ENCODE measurements at places on chromosomes 2 and 18.
A peak's percentile ranks its signal among the peaks of the same experiment; 100 is the strongest.

DNA sequence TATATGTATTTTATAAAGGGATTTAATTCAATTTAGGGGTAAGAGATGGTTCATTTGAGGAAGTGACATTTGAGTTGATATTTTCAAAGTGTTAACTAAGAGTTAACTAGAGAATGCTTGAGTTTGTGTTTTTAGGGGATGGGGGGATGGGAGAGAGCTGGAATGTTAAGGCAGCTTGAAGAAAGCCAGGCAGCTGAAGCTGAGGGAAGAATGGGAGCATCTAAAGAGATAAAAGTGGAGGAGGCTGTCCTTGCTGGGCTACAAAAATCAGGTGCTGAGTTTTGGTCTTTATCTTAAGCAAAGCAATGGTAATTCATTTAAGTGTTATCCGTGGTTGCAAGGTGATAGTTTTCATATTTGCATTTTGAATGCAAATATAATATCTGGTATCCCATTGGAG, 9.2 kb downstream of the CHST9 start:
- DNase-seq = no peak

GRCh38 chr2:227407591-227408151, 19.9 kb upstream of the SCYGR1 start:
- DNase-seq = no peak

GRCh38 chr2:240293557-240294461, 141.7 kb upstream of the GPC1 start:
- DNase-seq = no peak

- DNase-seq = no peak
These were observed 87.8 kb upstream of the RNU4ATAC start for GRCh38 chr2:121442889-121443288.

DNA sequence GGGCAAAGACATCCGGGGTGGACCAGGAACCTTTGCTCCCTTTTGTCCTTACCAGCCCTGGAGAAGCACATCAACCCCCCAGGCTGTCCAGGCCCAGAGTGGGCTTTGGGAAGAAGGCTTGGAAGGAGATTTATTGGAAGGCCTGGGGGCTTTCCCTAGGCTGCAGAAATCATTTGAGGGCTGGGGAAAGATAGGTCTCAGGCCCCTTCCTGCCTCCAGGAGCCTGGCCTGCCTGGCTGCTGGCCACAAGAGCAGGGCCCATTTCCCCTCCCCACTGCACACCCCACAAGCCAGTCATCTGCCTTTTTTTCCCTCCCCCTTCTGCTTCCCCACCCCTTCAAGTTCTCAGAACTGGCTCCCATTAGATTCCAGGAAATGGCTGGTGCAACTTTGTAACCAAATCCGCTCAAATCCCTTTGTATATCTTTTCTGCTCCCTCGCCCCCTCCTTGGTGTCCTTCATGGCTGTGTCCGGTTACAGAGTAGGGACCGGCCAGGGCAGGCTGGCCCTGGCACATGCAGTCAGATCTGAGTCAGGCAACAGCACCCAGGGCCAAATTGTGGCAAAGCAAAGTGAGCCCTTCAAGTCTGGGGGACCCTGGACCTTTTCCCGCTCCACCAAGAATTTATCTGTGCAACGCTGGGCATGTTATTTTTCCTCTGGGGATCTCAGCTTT, 20.8 kb upstream of the TNP1 start:
- DNase-seq = no peak

DNA sequence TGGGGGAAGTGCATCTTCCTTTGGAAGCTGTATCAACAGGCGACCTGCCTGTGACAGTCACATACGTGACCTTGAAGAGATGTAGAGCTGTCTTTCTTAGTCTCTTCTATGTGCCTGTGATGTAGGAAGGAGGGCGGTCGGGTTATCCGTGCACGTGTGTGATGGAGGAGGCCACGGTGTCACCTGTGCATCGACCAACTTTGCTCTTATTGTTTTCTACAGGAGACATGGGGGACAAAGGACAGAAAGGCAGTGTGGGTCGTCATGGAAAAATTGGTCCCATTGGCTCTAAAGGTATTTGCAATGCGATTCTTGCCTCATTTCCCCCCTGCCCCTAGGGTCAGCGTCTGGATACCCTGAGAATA, 20.7 kb upstream of the ALLC start:
- DNase-seq = no peak

GRCh38 chr18:79507546-79508480, 112.1 kb downstream of the NFATC1 start:
- no peak for DNase-seq

- no peak for DNase-seq
These were observed 864 bp downstream of the KLHL29 start for GRCh38 chr2:23385748-23386338.

- no peak for DNase-seq
These were observed 43.2 kb downstream of the MRPS9 start for GRCh38 chr2:105081006-105081601.

DNA sequence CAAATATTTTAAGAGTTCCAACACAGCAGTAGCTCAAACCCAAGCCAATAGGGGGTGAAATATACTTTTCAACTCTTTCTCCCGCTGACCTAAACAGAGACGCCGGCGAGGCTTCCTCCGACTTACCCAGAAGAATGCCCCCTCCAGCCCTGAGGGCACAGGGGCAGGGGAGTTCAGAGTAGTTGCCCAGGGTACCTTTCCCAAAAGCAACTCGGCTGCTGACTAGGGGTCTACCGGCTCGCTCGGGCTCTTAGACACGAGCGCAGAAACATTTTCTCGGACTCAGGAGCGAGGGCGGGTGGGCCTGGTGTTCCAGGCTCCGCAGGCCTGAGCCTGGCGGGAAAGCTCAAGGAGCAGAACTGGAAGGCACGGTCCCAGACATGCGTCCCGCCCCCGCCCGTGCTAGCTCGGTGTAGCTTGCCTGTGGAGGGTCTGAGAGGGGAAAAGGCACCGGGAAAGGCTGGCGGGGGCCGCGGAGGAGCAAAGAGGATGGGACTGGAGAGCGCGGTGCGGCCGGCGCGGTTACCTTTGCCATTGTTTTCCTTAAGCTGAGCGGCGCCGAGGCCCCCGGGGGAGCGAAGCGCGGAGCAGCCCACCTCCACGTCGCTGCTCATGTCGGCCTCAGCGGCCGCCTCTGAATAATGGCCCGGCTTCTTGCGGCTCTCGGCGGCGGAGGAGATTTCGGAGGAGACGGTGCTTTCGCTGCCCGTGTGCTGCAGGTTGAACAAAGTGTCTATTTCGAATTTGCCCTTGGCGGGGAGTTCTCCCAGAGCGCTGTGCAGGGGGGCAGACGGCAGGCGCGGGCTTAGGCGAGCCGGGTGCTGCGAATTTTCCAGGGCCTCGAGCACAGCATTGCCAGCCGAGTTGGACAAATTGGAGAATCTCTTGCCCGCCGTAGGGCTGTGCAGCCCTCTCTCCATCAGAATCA, 674 bp downstream of the EVX2 start:
- no peak for DNase-seq

DNA sequence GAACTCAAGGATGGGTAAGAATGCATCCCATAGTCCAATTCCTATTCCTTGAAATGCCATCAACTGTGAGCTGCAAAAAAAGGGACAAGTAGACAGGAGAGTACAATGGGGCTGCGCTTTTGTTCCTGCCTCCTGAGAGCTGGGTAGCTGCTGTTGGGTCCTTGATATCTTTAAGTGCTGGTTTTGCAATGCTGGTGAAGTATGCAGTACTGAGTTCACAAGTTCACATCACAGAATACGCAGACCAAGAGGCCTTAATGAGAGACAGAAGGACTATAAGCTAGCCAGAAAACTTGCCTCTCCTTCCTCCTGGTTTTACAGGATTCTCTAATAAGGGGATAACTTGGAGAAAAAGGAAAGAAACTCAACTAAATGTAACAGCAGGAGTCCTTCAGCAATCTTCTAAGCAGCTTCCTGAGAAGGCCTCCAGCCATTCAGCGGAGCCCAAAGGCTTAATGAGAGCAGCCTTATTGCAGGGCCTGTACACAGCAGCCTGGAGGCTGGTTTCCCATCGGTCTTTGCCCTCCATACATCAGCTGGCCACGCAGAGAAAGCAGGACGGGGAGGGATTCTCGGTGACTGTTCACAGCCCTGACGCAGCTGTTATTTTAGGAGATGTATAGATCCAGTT, 293.1 kb downstream of the CDCA7 start:
- no peak for DNase-seq

- DNase-seq = no peak
These were observed 351.5 kb downstream of the TXNL1 start for GRCh38 chr18:56286775-56287325.

GRCh38 chr2:223082706-223083105, 30.7 kb downstream of the KCNE4 start:
- DNase-seq = no peak

- no peak for DNase-seq
These were observed 550.9 kb upstream of the PKDCC start for GRCh38 chr2:41496908-41497307.

- DNase-seq = no peak
These were observed 31.6 kb downstream of the KCNK3 start for GRCh38 chr2:26723991-26724750.

DNA sequence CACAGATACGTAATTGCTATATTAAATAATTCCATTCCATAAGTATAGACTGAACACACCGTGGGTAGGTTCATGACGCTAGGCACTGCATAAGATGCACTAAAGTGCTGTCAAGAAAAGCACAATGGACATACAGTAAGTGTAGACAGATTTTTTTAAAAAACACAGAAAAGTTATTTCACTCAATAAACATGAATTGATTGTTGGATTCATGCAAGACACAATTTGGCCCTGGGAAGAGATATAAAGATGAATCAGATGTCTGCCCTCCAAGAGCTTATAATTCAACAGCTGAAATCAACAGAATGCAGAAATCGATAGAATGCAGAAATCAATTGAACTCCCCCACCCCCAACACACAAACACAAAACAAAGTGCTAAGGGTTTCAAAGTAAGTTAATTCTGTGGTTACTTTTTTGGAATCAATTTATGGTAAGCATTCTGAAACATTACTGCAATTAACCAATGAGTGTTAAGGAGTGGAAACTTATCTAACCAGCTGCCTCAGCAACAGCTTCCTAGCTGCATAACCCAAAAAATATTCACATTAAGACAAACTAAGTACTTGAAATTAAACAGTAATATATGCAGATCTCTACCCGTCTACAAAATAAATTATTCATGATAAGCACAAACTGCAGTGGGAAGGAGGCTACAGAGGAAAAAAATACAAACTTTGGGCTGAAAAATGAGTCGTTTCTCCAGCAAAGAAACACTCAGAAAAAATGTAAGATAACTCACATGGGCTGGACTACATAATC, 1.6 kb downstream of the NBAS start:
- DNase-seq = no peak

- peak; percentile 10 for DNase-seq
These were observed 60.0 kb downstream of the TMEM131 start for GRCh38 chr2:97935719-97936161.

GRCh38 chr2:238295144-238296112, 7.0 kb upstream of the PER2 start:
- DNase-seq = no peak

DNA sequence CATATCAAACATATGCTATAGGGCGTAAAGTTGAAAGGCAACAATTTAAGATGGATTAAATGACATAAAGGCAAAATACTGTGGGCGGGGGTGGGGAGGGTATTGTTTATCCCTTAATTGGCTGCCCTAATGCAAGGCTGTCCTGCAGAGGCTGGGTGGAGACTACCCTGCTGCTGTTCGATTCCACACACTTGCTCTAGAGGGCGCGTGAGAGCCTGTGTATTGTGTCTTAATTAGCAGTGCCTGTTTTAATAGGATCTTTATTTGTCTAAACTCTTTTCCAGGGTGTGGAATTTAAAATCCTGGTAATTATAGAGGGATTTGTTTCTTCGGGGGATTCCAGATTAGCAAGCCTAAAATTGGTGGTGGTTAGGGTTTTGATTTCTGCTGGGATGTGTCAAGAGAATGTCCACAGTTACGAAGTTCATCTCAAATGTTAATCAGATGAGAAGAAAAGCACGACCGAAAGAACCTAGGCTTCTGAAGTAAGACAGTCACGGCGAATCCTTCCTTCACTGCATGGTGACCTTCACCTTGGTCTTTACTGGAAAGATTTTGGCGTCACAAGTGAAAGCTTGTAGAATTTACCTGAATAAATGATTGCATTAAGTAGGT, 103.5 kb upstream of the MAP3K20 start:
- DNase-seq = peak; percentile 69

DNA sequence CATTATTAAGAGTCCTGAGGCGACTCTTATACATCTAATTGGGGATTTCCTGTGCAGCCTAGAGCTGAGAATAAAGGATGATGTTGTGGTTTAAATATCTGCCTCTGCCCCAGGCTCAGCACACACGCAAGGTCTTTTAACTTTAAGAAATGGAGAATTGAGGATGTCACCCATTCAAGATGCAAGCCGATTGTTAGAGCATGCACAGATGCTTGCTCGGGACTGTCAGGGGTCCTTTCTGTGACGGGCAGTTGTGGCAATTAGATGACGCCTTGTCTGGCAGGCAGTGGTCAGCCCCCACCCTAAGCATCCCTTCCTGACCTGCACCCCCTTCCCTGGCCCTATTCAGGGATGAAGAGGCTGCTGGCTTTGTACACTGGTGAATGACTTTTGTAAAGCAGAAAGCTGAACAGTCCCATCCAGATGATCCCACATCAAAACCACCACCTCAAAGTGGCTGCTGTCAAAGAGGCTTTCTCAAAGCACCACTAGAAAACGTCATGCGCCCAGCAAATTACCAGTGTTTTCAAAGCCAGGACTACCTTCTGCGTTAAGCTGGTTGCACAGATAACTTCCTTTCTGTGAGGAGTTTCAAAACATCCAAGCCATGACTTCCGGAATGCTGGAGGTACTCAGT, 23.7 kb downstream of the FAM178B start:
- peak; percentile 75 for DNase-seq

DNA sequence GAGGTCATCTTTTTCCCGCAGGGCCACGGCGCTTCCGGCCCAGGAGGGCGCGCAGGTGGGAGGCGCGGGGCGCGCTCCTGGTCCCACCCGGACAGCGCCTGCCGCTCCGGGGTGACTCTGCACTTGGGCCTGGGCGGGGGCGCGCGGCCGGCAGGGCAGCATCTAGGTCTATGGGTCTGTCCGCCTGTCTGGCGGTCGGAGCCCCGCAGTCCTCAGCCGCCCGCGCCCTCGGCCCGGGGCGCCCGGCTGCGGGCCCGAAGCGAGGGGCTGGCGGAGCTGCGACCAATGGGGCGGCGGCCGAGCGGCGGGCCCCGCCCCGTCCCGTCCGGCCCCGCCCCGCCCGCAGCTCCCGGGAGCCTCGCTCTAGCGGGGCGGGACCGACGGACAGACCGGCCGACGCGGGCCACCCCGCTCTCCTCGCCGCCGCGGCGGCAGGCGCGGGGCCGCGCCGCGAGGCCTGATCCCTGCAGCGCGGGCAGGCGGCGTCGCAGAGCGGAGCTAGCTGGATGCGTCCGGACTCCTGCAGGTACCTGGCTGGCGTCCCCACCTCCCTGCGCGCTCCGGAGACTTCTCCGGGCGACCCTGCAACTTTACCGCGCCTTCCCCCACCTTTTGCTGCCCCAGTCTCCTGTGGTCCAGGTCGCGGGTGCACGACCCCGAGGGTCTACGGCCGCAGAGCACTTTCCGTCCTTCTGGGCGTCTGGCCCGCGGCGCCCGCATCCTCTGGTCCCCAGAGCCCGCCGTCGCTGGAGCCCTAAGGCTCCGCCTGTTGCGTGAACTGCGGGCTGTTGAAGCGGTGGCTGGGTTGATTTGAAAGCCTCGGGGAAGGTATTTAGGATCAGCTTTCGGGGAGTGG, at the start of gene KCNS3:
Gene KCNS3 (plus strand): TSS at position 387 of the 856 bp plus-strand sequence. CDS start 52,342 bp downstream, outside the sequence.
- peak; percentile 10 for DNase-seq

- no peak for DNase-seq
These were observed 45.1 kb downstream of the HDAC4 start for GRCh38 chr2:239355724-239356123.

- no peak for DNase-seq
These were observed 38.4 kb downstream of the RNF144A start for GRCh38 chr2:6955511-6956136.

- no peak for DNase-seq
These were observed 47.0 kb downstream of the TNFRSF11A start for GRCh38 chr18:62372156-62372555.

Data from activated CD4-positive, alpha-beta T cell treated with anti-CD3 and anti-CD28 coated beads for 48 hours (primary cell).